ENCODE measurements at places on chromosomes 3 and 15.

DNA sequence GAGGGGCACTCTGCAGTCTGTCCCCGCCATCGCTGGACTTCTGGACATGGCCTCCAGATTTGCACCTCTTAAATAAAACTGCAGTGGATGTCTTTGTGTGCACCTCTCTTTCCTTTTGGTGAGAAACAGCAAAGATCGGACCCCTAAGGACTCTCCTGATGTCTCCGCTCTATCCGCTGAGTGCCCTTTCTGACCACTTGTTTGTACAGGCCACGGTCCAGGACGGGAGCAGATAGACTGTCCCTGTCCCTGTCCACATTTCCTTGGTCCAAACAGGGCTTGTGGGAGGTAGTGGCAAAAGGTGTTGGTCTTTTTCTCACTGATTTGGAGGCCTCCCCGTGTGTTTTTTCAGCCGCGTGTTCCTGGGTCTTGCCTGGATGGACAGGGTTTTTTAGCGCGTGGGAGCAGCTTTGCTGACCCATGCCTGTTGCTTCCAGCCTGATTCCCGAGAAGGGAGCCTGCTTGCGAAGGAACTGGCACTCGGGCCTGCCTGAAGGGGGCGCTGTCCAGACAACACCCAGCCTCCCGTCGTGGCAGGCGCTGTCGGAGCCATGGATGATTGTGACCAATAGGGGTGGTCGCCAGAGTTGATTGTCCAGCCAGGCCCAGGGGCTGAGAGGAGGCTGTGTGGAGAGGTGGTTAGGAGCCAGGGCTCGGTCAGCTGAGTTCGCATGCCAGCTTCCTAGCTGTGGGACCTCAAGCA is 13.2 kb upstream of the STAB1 start:
- no peak for DNase-seq

DNA sequence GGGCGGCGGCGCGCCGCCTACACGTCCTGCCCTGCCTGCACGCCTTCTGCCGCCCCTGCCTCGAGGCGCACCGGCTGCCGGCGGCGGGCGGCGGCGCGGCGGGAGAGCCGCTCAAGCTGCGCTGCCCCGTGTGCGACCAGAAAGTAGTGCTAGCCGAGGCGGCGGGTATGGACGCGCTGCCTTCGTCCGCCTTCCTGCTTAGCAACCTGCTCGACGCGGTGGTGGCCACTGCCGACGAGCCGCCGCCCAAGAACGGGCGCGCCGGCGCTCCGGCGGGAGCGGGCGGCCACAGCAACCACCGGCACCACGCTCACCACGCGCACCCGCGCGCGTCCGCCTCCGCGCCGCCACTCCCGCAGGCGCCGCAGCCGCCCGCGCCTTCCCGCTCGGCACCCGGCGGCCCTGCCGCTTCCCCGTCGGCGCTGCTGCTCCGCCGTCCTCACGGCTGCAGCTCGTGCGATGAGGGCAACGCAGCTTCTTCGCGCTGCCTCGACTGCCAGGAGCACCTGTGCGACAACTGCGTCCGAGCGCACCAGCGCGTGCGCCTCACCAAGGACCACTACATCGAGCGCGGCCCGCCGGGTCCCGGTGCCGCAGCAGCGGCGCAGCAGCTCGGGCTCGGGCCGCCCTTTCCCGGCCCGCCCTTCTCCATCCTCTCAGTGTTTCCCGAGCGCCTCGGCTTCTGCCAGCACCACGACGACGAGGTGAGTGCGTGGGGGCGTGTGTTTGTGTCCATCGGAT is 602 bp downstream of the TRIM71 start:
- DNase-seq: no peak

- DNase-seq: no peak
Measured at GRCh38 chr3:161649900-161650484, 153.4 kb downstream of the OTOL1 start.

DNA sequence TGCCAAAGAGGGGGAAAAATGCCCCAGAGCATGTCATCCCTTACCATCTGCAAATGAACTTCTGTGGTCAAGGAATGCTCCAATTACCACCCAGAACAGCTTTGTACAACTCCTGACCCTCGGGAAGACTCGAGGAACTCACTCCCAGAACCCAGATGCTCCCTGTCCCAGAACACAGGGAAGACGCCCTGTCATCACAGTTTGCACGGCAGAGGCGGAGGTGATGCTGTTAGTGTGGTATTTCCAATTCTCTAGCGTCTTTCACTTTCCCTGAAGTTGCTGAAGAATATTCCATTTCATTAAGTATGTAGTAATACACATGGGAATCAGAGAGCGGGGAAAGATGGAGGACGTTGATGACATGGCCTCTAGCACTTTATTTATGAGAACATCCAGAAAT is 193.7 kb downstream of the TIGIT start:
- no peak for DNase-seq

GRCh38 chr3:157238457-157238856 is 78.5 kb upstream of the CCNL1 start:
- no peak for DNase-seq

All from NCI-H524 treated with DMSO at 0.1 percent for 48 hours (cell line).